ENCODE measurements at places on chromosomes 16 and 17. TPM values are rescaled to one million over a fixed set of nuclear protein-coding genes. Genes with fewer than 3 reads are reported as not detected.

Gene KCNG4
- total RNA-seq, result not detected

Gene VTN
- total RNA-seq, result 2.7 TPM

Gene KRTAP17-1
- total RNA-seq, result not detected

Gene KRT31
- not detected for total RNA-seq

Gene TIMM22
- 8.8 TPM for total RNA-seq

DNA sequence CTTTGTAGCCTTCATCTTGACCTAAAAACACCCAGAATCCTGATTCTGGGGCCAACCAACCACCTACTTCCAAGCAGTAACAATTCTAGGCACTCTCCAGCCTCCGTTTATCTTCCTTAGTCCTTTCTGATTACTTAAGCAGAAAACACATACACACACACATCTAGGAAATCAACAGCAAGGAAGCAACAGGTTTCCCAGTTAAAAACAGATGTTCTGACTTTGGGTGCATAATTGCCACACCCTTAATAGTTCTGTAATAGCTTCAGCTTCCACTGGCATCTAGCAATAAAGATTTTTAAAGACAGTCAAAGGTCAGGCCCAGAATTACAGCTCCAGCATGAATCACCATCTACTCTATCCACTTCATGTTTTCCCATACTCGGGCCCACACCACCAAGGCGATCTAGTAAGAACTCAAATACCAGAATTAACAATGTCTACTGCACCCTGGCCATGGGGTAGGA lies 2.6 kb downstream of the ARHGAP17 start:
- peak overlapping the region; percentile 65 for H3K27ac ChIP-seq
- peaks cover 76% of the 10 kb centered on the region for H3K4me1 ChIP-seq
- H3K4me3 ChIP-seq, result no peak overlapping the region

- no peak overlapping the region for H3K4me3 ChIP-seq
- H3K27me3 ChIP-seq, result no peaks in the 10 kb centered on the region
- H3K36me3 ChIP-seq, result no peaks in the 10 kb centered on the region
- H3K4me1 ChIP-seq, result peaks cover 9% of the 10 kb centered on the region
- no peak for DNase-seq
Observed at GRCh38 chr16:11051879-11052808, 107.8 kb downstream of the CLEC16A start.

DNA sequence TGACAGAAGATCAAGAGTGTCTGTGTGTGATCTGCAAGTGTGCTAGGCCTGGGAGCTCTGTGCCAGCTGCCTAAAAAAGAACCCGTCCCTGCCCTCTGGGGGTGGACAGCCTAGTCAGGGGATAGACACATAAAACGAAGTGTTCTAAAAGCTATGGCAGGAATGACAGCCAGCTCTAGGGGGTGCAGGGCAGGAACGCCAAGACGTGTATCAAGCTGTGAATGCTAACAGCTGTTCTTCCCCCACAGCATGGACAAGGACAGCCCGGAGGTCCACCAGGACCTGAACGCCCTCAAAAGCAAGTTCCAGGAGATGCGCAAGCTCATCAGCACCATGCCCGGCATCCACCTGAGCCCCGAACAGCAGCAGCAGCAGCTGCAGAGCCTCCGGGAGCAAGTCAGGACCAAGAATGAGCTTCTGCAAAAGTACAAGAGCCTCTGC lies 5.1 kb downstream of the RASD1 start:
- H3K4me3 ChIP-seq, result no peak overlapping the region
- H3K36me3 ChIP-seq, result peaks cover 22% of the 10 kb centered on the region
- DNase-seq, result no peak
- no peaks in the 10 kb centered on the region for H3K27me3 ChIP-seq

DNA sequence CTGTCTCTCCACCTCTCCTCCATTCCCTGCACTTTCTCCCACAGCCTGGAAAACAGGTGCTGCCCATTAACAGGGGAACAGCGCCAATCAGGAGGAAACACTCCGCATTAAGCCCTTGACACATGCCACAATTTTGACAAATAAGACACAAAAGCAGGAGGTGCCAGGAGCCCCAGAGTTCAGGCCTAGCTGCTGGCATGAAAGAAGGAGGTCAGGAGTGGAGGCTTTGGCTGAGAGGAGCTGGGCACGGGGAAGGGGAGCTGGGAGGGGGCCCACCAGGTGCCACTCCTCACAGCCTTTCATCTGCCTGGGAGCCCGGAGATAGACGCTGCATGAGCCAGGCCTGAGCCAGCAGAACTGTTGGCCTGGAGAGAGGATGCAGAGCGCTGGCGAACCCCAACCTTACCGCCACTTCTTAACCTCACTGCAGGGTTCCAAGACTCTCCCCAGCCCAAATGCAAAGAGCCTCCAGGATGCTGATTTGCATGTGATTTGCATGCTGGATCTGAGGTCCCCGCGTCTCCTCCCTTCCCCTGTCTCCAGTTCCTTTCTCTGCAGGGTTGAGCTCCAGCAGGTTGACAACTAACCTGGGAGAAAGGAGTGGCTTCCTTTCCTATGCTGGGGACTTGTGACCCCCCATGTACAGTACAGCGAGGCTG lies 139.8 kb upstream of the SDK2 start:
- H3K27ac ChIP-seq, result no peak overlapping the region
- no peak for DNase-seq
- H3K36me3 ChIP-seq, result no peaks in the 10 kb centered on the region
- H3K4me3 ChIP-seq, result no peak overlapping the region
- H3K4me1 ChIP-seq, result peaks cover 8% of the 10 kb centered on the region

- no peak for DNase-seq
- H3K27ac ChIP-seq, result no peak overlapping the region
- H3K4me3 ChIP-seq, result peak overlapping the region; percentile 25
- H3K27me3 ChIP-seq, result no peaks in the 10 kb centered on the region
Observed at GRCh38 chr16:68233835-68234187, 2.1 kb downstream of the ESRP2 start.

DNA sequence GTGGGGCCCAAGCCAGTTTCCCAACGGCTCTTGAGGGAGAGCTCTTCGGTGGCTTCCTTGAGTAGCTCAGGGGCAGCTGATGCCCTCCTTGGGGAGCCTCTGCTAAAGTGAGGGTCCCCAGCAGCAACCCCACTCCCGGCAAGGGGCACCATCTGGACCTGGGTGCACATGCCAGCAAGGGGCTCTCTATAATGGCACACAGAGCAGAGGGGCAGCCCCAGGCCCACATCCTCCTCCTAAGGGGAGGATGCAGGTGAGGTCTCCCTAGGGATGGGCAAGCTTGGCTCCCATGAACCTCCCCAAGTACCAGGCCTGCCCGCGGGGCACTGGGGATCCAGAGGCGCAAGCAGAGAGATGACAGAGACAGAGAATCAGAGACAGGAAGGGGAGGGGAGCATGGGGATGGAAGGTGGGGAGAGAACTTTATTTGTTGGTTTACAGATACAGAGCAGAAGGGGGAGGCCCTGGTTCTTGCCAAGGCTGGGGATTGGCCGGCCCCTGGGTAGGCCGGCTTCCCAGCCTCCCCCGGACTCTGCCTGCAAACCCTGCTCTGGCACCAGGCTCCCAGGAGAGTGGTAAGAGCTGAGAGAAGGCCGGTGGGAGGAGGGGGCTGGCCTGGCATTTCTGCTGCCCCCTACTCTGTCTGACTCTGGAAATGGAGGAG lies 61.4 kb downstream of the SRCIN1 start:
- H3K27ac ChIP-seq, result no peak overlapping the region
- H3K4me3 ChIP-seq, result no peak overlapping the region
- no peaks in the 10 kb centered on the region for H3K4me1 ChIP-seq
- no peaks in the 10 kb centered on the region for H3K27me3 ChIP-seq
- DNase-seq, result no peak
- H3K36me3 ChIP-seq, result no peaks in the 10 kb centered on the region

DNA sequence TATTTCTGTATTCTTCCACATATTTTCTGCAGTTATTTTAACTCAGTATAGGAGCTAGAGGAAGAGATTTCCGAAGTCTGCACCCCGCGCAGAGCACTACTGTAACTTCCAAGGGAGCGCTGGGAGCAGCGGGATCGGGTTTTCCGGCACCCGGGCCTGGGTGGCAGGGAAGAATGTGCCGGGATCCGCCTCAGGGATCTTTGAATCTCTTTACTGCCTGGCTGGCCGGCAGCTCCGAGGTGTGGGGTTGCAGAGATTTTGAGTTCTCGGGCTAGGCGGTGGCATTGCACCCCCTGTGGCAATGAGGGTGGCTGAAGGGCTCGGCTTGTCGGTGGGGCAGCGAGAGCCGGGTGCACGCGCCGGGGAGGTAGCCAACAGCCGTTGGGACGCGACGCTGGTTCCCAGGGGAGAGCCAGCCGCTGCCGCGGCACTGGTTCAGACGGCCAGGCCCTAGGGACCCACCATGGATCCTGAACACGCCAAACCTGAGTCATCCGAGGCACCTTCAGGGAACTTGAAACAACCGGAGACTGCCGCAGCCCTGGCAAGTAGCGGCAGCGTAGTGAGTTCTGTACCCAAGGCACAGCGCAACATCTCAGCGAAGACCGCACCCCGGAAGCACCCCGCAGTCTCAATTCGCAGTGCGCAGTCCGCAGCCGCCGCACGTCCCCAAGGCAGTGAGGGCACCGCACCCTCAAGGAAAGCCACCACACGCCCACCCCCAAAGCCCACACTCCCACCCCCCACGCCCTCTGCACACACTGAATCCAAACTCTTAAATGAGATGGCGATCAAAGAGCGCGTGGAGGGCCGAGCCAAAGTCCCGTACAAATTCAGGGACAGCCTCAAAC lies at the start of gene CMTM1:
TSS of gene CMTM1 (plus strand) at position 389 of the 851 bp plus-strand sequence. CDS start at position 464, 75 bp downstream.
- DNase-seq, result no peak
- no peaks in the 10 kb centered on the region for H3K27me3 ChIP-seq
- H3K27ac ChIP-seq, result no peak within 1 kb of the TSS
- no peaks in the 10 kb centered on the region for H3K4me1 ChIP-seq

DNA sequence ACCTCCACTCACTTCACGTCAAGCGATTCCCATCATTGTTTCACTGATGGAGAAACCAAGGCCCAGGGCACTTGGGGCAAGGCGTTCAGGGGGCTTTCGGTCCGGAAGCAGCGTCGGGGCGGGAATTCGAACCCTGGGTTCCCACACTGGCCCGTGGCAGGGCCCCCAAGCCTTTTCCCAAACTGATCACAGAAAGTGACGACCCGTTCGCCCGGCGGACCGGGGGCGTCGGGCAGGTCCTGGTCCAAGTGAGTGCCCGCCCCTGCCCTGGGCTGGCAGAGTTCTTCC lies 856 bp upstream of the MON1B start:
- no peaks in the 10 kb centered on the region for H3K36me3 ChIP-seq
- H3K4me3 ChIP-seq, result peak overlapping the region; percentile 77
- no peak for DNase-seq
- H3K27me3 ChIP-seq, result no peaks in the 10 kb centered on the region
- H3K4me1 ChIP-seq, result peaks cover 17% of the 10 kb centered on the region

- H3K27me3 ChIP-seq, result no peaks in the 10 kb centered on the region
- H3K4me3 ChIP-seq, result peak overlapping the region; percentile 76
- DNase-seq, result no peak
- H3K36me3 ChIP-seq, result no peaks in the 10 kb centered on the region
- peaks cover 33% of the 10 kb centered on the region for H3K4me1 ChIP-seq
Observed at GRCh38 chr17:68291836-68292688, 767 bp downstream of the ARSG start.

DNA sequence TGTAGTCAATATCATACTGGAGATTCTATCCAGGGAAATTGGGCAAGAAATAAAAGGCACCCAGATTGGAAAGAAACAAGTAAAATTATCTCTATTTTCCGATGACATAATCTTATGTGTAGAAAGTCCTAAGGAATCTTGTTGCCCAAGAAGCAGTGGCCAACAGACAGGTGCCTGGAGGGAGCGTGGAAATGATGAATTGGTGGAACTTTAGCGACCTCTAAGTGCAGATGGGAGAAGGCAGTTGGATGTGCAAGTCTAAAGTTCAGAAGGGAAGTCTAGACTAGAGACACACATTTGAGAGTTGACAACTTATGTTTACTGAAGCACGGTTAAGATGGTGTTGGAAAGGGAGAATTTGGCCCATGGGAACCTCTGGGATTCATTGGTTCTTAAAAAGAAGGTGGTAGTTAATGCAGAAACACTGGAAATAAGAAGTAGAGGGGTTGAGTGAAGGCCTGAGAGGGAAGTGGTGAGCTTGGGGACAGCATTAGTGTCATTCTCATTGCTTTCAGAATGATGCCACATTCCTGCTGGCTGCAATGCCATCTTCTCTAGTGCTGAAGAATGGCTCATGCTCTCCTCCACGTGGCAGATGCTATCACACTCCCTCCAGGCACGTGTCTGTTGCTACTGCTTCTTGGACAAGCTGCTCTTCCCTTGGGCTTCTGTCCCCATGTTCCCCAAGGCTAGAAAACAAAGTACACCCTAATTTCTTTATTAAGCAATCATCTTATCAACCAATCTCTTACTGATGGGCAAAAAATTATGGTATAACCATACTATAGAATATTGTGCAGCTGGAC lies 24.0 kb downstream of the TAT start:
- H3K4me3 ChIP-seq, result no peak overlapping the region
- no peaks in the 10 kb centered on the region for H3K4me1 ChIP-seq
- H3K27ac ChIP-seq, result no peak overlapping the region
- H3K36me3 ChIP-seq, result no peaks in the 10 kb centered on the region
- no peaks in the 10 kb centered on the region for H3K27me3 ChIP-seq

- H3K27ac ChIP-seq, result peak overlapping the region; percentile 84
- H3K27me3 ChIP-seq, result no peaks in the 10 kb centered on the region
- H3K4me1 ChIP-seq, result peaks cover 46% of the 10 kb centered on the region
- no peaks in the 10 kb centered on the region for H3K36me3 ChIP-seq
- H3K4me3 ChIP-seq, result peak overlapping the region; percentile 69
Observed at GRCh38 chr17:45584092-45585036, 93.8 kb upstream of the PLEKHM1 start.

DNA sequence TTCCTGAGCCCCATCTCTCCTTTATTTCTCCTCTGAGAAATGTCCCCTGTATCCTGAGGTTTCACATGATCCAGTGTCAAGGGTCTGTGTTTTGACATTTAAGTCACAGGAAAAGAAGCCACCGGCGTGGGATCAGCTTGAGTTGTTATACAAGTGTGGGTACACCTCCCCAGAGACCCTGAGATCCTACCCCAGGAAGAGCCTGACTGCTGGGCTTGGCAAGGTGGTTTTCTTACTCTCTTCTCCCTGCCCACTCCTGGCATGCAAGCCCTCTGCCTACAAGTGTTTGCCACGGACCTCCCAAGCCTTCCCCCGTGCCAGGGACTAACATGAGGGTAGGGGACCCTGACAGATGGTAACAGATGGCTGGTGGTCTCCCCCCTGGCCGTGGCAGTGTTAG lies 2.8 kb upstream of the ARHGAP27 start:
- H3K4me1 ChIP-seq, result peaks cover 37% of the 10 kb centered on the region
- no peaks in the 10 kb centered on the region for H3K36me3 ChIP-seq
- H3K27me3 ChIP-seq, result no peaks in the 10 kb centered on the region
- no peak overlapping the region for H3K27ac ChIP-seq
- no peak overlapping the region for H3K4me3 ChIP-seq
- DNase-seq, result no peak

GRCh38 chr17:29608986-29609385 lies 13.7 kb downstream of the CORO6 start:
- no peak overlapping the region for H3K4me3 ChIP-seq
- no peaks in the 10 kb centered on the region for H3K36me3 ChIP-seq
- no peak overlapping the region for H3K27ac ChIP-seq
